HCT116 (cell line): ENCODE measurements at places on chromosomes 6 and 20.

GRCh38 chr6:146950351-146950835, 253.8 kb upstream of the STXBP5 start:
- no peaks in the 10 kb centered on the region for H3K4me1 ChIP-seq
- DNase-seq: no peak
- no peaks in the 10 kb centered on the region for H3K36me3 ChIP-seq
- no peaks in the 10 kb centered on the region for H3K27me3 ChIP-seq
- H3K4me3 ChIP-seq: no peak overlapping the region

GRCh38 chr6:134921721-134922261, 28.1 kb downstream of the ALDH8A1 start:
- H3K27me3 ChIP-seq: no peaks in the 10 kb centered on the region
- H3K4me1 ChIP-seq: peaks cover 4% of the 10 kb centered on the region; the same call in 1 of the 2 replicates
- H3K27ac ChIP-seq: no peak overlapping the region
- no peak overlapping the region for H3K4me3 ChIP-seq

DNA sequence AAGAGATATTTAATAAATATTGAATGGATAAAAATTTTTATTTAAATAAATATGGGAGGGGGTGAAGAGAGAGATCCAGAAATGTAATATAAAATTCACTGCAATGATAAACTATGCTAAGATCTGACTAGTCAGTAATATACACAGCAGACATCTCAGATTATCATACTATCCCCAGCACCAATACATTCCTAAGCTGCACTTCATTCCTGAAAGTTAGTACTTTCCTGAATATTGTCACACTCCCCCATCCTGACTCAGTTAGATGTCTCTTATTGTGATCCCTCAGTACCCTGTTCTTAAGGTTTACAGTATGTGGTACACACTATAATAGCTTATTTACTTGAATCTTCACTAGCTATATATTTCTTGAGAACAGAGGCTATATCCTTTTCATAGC, 88.3 kb upstream of the KCNQ5 start:
- H3K36me3 ChIP-seq: no peaks in the 10 kb centered on the region
- H3K4me1 ChIP-seq: no peaks in the 10 kb centered on the region
- no peak overlapping the region for H3K27ac ChIP-seq
- no peak for DNase-seq
- H3K4me3 ChIP-seq: no peak overlapping the region
- no peaks in the 10 kb centered on the region; the same call in 1 of the 2 replicates for H3K27me3 ChIP-seq

DNA sequence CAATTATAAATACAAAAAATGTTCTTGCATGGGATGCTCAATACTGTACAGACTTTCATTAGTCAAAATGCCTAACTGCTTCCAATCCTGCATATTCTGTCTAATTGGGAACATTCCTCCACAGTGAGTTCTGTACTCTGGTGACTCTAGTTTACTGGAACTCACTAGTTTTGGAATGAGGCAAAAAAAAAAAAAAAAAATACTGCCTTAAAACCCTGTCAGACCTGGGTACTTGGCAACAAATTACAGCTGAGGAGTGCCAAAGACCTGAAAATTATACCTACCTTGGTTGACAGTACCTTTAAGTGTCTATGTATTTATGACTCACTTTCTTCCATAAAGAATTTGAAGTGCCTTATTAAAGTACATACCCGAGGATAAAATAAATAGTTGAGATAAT, 276.7 kb downstream of the FARS2 start:
- DNase-seq: no peak
- H3K36me3 ChIP-seq: no peaks in the 10 kb centered on the region
- no peak overlapping the region for H3K27ac ChIP-seq
- H3K4me1 ChIP-seq: peaks cover 10% of the 10 kb centered on the region
- H3K27me3 ChIP-seq: no peaks in the 10 kb centered on the region
- no peak overlapping the region for H3K4me3 ChIP-seq

GRCh38 chr6:71982389-71982788, 96.0 kb downstream of the RIMS1 start:
- no peak overlapping the region for H3K27ac ChIP-seq

- H3K27me3 ChIP-seq: no peaks in the 10 kb centered on the region
- no peaks in the 10 kb centered on the region for H3K36me3 ChIP-seq
- no peak for DNase-seq
- no peak overlapping the region for H3K4me3 ChIP-seq
- no peak overlapping the region for H3K27ac ChIP-seq
Observed at GRCh38 chr6:154257067-154257466, 99.5 kb downstream of the IPCEF1 start.

- DNase-seq: no peak
- no peaks in the 10 kb centered on the region for H3K27me3 ChIP-seq
- H3K4me1 ChIP-seq: peaks cover 11% of the 10 kb centered on the region
- H3K36me3 ChIP-seq: peaks cover 18% of the 10 kb centered on the region
Observed at GRCh38 chr20:651713-652614, 1.0 kb downstream of the SRXN1 start.

- DNase-seq: peak; percentile 82
- peak overlapping the region; percentile 8 for H3K27ac ChIP-seq
- H3K36me3 ChIP-seq: no peaks in the 10 kb centered on the region
- H3K4me1 ChIP-seq: peaks cover 10% of the 10 kb centered on the region
- peak overlapping the region; percentile 40 for H3K4me3 ChIP-seq
Observed at GRCh38 chr6:167683028-167683862, 143.5 kb upstream of the AFDN start.

DNA sequence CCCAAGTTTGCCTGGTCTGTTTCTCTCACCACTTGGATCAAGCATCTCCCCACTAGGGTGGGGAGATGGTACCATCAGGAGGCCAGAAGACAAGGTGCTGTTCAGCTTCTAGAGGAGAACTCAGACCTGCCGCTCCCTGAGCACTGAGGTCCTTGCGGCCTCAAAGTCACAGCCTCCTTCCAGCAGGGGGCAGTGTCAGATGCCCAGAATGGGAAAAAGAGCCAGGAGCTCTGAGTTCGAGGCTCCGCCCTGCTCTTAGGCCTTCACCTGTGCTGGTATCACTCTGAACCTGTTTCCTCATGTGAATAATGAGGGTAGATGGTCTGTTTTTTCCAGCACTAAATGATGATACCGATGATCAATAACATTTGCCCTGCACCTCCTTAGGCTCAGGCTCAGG, 68.7 kb downstream of the TOX2 start:
- H3K27me3 ChIP-seq: no peaks in the 10 kb centered on the region
- H3K36me3 ChIP-seq: no peaks in the 10 kb centered on the region
- DNase-seq: no peak

DNA sequence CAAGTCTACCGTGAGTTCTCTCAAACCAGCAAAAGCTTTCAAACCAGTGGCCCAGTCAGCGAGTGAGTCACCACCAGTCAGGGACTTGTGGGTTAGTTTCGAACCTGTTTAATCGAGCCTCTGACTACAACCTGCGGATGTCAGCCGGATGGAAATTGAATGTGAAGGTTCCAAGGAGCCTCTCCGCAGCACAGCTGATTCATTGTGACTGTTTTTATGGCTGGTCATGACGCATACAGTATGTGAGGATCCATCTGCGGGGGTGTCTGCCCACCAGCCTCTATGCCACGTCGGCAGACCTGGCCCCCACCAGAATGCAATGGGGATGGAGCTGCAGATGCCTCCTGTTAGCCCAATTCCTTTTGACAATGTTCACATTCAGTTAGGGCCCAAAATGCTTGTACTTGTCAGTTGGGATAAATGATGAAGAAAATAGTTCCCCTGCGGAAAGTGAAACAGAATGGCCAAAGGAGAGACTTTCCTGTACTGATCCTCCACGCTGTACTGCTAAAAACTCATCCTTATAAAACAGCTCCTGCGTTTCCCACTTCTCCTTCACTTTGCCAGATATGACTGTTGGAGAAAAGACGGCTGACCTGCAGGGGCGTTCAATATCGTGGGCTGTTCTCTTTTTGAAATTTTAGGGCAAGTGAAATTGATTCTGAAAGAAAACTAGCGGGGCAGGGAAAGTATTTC, 206.6 kb downstream of the TFAP2B start:
- H3K36me3 ChIP-seq: no peaks in the 10 kb centered on the region
- H3K27me3 ChIP-seq: no peaks in the 10 kb centered on the region
- no peaks in the 10 kb centered on the region for H3K4me1 ChIP-seq
- no peak overlapping the region for H3K4me3 ChIP-seq
- no peak overlapping the region for H3K27ac ChIP-seq

- DNase-seq: no peak
- H3K27ac ChIP-seq: peak overlapping the region; percentile 86
- H3K27me3 ChIP-seq: no peaks in the 10 kb centered on the region
- H3K36me3 ChIP-seq: no peaks in the 10 kb centered on the region
- H3K4me3 ChIP-seq: peak overlapping the region; percentile 61
- peaks cover 8% of the 10 kb centered on the region for H3K4me1 ChIP-seq
Observed at GRCh38 chr6:17988422-17988944, 1.0 kb upstream of the KIF13A start.

- H3K27me3 ChIP-seq: no peaks in the 10 kb centered on the region
- no peak overlapping the region for H3K4me3 ChIP-seq
- peaks cover under 1% of the 10 kb centered on the region; the same call in 1 of the 2 replicates for H3K4me1 ChIP-seq
Observed at GRCh38 chr20:41171736-41172295, 34.5 kb downstream of the PLCG1 start.

- H3K27me3 ChIP-seq: no peaks in the 10 kb centered on the region
- H3K4me3 ChIP-seq: no peak overlapping the region
- DNase-seq: peak; percentile 29
- no peaks in the 10 kb centered on the region for H3K36me3 ChIP-seq
Observed at GRCh38 chr6:88870717-88871330, 92.6 kb downstream of the RNGTT start.

DNA sequence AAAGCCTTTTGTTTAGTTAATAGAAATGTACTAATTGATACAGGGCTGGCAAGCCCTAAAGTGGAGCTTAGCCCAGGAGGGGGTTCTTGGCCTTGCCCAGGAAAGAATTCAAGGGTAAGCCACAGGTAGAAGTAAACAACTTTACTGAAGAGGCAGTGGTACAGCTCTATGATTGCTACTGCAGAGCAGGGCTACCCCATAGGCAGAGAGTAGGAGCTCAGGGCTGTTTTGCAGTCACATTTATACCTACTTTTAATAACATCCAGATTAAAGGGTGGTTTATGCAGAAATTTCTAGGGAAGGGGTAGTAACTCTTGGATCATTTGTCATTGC, 680.4 kb upstream of the GJE1 start:
- H3K27me3 ChIP-seq: no peaks in the 10 kb centered on the region
- H3K4me1 ChIP-seq: peaks cover 17% of the 10 kb centered on the region
- no peak for DNase-seq

DNA sequence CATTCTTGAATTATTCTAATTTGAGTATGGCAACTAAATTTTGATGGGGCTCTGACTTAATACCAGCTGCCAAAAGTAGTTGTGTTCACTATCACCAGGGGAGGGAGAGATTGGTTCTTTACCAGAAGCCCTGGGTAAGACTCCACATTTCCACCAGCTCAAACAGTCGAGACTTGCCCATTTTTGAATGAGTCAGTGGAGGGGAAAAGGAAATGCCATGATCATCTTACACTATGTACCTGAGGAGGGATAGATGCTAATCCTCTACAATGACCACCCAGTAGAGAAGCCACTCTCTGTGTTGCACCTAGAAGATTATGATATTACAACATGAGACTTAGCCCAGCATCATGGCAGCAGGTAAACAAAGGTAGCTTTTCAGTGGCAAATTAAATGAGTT, 77.0 kb upstream of the SGK1 start:
- no peak for DNase-seq
- no peaks in the 10 kb centered on the region for H3K36me3 ChIP-seq
- no peak overlapping the region for H3K4me3 ChIP-seq
- H3K4me1 ChIP-seq: no peaks in the 10 kb centered on the region; the same call in 1 of the 2 replicates
- H3K27ac ChIP-seq: no peak overlapping the region

DNA sequence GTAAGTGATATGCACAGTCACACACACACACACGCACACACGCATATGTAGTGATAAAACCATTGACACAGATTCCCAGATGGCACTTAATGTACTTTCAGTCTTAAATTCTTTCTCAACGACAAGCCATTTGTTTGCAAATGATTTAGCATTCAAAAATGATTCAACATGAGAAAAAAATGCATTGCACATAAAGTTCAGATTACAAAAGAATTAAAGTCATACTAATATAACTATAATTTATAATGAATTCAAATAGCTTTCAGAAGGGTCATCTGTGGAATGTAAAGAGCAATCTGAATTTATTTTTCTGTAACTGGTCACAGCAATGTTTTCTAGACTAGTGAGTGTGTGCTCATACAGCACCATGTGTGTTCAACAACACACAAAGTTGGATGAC, 521.6 kb upstream of the ZNF337 start:
- H3K27ac ChIP-seq: no peak overlapping the region
- no peaks in the 10 kb centered on the region for H3K36me3 ChIP-seq
- H3K4me1 ChIP-seq: no peaks in the 10 kb centered on the region
- peaks cover 4% of the 10 kb centered on the region for H3K27me3 ChIP-seq
- DNase-seq: no peak
